Stimulated activated CD4-positive, alpha-beta T cell treated with anti-CD3 and anti-CD28 coated beads, TNF-alpha, amount 100 ng/mL, for 24 hours (primary cell): ENCODE measurements at places on chromosomes 12 and 14.
A peak's percentile ranks its signal among the peaks of the same experiment; 100 is the strongest.

GRCh38 chr12:51449580-51450246 lies 25.1 kb downstream of the SLC4A8 start:
- DNase-seq: no peak

DNA sequence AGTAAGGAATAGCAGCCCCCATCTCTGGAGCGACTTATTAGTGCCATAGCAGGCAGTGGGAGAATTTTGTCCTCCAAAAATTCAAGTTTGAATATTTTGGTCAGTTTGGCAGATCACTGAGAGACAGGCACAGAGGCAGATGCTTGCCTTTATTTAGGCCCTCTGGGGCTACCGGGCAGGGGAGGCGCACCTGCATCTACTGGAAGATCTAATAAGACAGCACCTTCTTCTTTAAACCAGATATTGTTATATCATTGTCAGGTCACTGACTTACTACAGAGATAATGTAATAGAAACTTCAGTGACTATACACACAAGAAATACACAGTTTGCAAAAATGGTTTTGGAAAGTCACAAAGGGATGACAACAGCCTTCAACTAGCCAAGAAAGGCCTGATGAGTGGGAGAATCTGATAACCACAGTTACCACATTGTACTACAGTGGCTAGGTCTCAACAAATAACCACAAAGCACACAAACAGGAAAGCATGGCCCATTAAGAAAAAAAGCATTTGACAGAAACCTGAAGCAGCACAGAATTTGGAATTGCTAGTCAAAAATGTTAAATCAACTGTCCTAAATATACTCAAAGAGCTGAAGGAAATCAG lies 56.8 kb downstream of the CDK17 start:
- DNase-seq: no peak

GRCh38 chr14:94702629-94703028 lies 67.3 kb downstream of the GSC start:
- no peak for DNase-seq

GRCh38 chr14:19902409-19902808 lies 18.0 kb upstream of the OR4K5 start:
- no peak for DNase-seq

DNA sequence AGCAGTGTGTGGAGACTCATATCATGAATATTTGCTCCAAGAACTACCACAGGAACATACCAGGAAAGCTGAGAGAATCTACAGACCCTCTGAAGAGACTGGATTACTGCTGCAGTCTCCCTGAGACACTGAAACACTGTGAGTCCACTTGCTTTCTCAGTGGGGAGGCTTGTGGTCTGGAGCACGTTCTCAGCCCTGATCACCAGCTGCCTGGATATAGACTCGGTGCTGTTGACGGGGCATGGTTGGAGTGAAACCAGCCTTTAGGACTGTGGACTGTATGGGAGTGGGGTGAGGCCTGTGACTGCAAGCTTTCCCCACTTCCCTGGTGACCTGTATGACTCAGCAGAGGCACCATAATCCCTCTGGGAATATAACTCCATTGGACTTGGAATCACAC lies 525.8 kb upstream of the FBXO33 start:
- no peak for DNase-seq

- DNase-seq: no peak
Measured at GRCh38 chr12:27573972-27574371, 50.0 kb downstream of the PPFIBP1 start.

- no peak for DNase-seq
Measured at GRCh38 chr14:104350463-104351185, 212.2 kb downstream of the KIF26A start.

GRCh38 chr14:23492618-23493272 lies 23.2 kb downstream of the NGDN start:
- DNase-seq: no peak

GRCh38 chr12:89439941-89440340 lies 84.7 kb downstream of the GALNT4 start:
- no peak for DNase-seq

GRCh38 chr14:72532686-72533454 lies 361.0 kb downstream of the DPF3 start:
- no peak for DNase-seq

- peak; percentile 39 for DNase-seq
Measured at GRCh38 chr12:126874427-126875026, 1392.4 kb upstream of the TMEM132C start.

DNA sequence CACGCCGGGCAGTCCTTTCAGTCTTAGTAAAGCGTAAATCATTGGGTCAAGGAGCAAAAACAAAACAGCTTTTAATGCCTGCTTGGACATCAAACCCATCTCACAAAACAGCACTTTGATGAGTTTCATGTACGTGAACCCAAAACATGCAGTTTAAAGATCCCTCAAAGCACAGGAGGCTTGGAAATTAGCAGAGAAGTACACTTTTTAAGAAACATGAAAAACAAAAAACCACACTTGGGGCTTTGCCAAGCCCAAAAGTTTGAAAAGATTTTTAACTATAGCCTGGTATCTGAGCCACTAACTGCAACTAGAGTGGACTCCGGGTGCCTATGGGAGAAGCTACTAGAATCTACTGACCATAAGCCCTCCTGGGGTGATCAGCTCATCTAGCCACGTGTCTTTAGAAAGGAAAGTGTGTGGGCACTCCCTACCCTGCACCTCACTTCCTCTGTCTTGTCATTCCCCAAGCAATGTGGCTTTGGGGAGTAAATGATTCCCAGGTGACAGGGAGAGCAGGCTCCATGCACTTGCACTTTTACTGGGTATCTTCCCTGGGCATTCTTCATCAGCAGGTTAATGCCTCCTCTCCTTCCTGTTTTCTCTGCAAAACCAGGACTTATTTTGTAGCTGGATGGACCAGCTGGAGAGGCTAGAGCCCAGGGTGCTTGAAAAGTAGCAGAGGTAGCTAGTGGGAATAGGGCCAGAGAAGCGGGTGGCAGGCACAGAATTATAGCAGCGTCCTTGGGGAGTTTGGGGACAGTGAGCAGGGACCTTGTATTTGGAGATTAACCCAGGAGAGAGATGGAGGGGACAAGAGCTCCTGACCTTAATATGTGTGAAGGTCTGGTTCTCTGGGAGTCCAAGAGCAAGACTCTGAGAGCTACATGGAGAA lies 339.3 kb downstream of the BCL11B start:
- no peak for DNase-seq

GRCh38 chr12:104011253-104011652 lies 38.7 kb downstream of the GLT8D2 start:
- no peak for DNase-seq

GRCh38 chr12:71219224-71219623 lies 61.4 kb upstream of the TSPAN8 start:
- DNase-seq: no peak

DNA sequence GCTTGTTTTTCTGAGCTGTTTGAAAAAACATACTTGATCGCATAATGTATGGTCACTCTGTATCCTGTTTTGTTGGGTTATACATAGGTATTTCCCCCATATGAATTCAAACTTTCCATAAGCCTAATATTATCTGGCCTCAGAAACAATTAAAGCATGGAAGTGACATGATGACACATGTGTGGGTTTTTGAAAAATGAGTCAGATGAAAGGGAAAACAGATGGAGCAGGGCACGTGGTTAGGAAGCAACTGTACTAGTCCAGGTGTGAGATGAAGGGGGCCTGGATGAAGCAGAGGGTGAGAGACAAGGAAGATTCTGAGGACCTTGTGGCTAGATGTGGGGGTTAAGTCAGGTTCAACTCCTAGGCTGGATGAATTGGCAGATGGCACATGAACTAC lies 92.7 kb upstream of the DNM1L start:
- DNase-seq: no peak

DNA sequence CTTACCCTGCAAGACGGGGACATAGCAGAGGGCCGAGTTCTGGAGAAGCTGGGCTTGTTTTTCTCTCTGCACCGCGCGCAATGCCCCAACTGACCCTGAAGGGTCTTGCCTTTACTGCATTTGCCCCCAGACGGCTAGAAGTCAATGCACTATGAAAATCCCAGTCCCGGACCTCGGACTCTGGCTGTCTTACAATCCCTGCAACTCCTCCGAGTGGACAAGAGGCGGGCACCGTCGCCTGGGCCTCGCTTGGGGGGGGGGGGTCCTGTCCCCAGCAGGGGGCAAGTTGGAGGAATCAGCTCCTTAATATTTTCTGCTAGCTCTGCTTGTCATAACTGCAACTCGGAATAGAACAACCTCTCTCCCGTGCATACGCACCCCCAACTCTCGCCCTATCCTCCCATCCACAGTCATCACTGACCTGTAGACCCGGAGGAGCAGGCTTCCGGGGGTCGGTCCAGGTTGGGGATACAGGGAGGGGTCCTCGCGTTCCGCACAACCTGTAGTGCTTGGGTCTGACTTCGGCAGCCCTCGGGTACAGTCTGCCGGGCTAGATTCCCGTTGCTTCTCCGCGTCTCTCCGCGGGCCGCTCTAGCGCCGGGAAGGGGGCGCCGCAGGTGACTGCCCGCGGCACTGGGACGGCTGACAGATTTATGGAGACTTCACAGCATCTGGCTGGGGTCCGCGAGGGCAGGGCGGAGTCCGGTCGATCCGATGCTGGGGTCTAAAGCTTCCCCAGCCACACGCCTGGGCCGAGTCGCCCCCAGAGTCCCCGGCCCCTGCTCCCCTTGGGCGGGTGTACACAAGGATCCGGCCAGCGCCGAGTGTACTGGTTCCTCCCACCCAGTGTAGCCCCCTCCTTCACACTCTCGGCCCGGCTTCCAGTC lies 3.3 kb upstream of the PAX9 start:
- DNase-seq: no peak

DNA sequence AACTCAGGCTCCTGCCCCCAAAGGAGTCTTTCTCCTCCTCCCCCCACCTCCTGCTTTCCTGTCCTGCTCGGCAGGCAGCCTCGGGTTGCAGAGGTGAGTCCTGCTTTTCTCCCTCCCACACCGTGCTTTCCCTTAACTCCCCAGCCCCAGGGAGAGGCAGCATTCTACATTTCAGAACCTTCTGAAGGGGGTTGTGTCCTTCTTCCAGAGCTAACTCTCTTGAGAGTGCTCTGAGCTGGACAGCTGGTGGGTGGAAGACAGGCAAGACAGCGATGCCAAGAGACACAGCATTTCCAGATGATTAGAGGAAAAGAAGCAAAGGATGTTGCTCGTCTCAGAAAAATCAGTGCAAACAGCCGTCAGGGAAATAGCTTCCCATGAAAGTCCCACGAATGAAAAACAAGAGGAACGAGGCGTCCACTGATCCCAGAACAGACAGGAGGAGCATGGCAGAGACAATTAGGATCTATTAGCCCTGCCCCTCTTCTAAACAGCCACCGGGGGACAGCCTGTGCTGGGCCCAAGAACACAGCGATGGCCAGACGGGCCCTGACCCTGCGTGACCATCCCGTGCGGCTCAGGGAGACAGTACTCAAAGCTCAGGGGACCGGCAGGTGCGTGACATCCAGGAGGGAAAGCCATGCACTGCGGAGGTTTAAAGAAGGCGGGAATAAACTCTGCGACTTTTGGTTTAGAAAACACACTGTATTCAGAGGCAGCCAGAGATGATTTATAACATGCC lies 216.5 kb upstream of the RTL1 start:
- no peak for DNase-seq

DNA sequence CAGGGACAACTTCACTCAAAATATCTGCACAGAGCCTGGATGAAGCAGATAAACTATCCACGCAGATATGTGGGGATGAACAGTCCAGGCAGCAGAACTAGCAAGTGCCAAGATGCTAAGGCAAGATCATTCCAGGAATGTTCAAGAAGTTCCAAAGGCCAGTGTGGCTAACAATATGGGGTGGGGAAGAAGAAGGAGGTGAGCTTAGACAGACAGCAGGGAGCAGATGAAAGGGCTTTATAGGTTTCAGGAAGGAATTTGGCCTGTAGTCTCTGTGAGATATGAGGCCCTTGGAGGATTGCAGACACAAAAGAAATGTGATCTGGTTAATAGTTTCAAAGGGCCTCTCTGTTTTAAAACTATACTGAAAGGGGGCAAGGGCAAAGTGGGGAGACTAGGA lies 63.5 kb upstream of the PPM1H start:
- no peak for DNase-seq

GRCh38 chr14:100317912-100318808 lies 5.0 kb upstream of the SLC25A47 start:
- no peak for DNase-seq

DNA sequence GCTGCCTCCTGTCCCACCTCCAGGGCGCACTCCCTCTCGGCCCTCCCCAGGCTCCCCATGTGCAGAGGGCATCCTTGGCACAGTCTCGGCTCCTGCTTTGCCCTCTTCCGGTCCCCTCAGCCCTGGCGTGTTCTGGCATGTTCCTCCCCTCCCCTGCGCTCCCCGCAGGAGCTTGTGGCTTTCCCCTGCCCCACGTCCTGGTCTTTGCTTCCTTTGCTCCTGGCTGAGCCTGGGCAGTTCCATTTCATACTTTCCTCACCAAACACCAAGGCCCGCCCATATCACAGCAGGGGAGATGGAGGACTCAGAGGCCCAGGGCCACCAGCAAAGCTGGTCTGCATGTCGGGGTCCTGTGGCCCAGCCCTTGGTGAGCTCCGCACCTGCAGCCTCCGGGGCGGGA lies 56.0 kb downstream of the FBRSL1 start:
- DNase-seq: no peak

- DNase-seq: no peak
Measured at GRCh38 chr14:95180966-95181741, 23.8 kb upstream of the DICER1 start.

DNA sequence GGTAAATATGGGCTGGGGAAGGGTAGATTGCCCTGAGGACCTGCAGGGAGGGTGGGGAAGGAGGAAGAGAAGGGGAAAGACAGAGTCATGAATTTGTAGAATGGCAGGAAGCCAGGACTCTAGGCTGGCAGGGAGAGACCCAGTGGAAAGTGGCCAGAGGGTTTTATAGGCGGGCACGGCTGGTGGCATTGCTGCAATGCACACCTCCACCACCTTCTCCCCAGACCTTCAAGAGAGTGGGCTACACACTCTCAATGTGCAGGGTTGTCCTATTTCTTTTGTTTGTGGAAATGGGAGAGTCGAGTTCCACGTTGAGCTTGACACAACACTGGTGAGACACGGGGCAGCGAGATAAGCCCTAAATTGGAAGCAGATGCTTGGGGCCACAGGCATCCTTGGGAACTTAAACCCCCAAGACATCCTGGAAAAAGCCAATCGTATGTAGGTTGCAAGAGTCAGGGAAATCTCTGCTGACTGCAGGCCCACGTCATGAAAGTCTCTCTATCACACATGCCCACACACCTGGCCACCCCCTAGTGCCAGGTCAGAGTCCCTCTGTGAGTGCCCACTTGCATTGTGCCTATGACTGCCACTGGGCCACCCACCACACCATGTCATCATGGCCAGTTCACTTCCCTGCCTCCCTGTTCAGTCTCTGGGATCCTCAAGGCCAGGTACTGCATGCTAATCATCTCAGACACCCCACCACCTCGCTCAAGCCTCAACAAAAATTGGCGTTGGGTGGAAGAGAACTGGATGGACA lies 38.0 kb upstream of the BDKRB2 start:
- no peak for DNase-seq

DNA sequence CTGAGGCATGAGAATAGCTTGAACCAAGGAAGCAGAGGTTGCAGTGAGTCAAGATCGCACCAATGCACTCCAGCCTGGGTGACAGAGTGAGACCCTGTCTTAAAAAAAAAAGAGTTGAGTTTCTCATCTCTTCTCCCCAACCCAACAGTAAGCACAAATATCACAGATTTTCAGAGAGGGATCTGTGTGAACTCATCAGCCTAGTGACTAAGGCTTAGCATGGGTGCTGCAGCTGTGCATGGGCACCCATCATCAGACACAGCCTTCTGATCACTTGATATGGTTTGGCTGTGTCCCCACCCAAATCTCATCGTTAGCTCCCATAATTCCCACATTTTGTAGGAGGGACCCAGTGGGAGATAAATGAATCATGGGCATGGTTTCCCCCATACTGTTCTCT lies 298.9 kb downstream of the PCNX1 start:
- DNase-seq: no peak
